ENCODE measurements at places on chromosomes 6 and 20.
A peak's percentile ranks its signal among the peaks of the same experiment; 100 is the strongest.

DNA sequence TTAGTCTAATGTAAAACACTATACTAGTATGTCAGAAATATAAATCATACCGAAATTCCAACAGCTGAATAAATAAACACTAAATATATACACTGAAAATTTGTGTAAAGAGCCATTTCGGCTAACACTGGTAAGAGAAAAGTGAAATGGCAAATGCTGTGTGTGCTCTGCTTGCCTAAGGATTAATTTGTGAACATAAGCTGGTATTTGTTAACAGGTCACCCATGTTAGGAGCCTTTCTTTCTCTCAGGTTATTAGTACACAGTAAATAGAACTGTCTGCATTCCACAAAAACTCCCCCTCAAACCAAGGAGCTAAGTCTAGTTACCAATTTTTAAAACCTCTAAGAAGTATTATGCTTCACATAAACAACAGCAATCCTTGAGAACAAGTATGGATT lies 27.0 kb downstream of the ELOVL5 start:
- no peak for DNase-seq

DNA sequence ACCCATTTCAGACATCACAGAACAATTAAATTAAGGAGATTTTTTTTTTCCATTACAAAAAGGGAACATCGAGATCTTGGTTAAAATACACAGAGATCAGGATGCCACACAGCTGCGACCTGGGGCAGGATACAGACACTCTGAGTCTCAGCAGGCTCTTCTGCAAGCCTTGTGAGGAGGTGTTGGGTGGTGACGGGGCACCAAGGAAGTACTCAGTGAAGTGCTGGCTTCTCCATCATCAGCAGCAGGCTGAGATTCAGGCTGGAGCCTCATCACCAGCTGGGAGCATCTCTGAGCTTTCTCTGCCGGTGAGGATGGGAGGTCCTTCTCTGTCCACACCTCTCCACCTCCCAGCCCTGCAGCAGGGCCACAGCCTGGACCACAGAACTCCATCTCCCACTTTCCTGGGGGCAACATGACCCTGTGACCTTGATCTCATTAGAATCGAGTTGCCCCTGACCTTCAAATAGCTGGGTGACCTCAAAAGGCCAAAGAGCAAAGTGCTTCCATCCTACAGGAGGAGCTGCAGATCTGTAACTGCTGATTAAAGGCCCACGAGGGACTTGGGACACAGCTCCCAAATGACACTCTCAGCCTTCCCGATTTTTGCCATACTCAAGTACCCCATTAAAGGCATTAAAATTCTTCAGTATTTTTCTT lies 16.0 kb downstream of the PMEPA1 start:
- DNase-seq: no peak

DNA sequence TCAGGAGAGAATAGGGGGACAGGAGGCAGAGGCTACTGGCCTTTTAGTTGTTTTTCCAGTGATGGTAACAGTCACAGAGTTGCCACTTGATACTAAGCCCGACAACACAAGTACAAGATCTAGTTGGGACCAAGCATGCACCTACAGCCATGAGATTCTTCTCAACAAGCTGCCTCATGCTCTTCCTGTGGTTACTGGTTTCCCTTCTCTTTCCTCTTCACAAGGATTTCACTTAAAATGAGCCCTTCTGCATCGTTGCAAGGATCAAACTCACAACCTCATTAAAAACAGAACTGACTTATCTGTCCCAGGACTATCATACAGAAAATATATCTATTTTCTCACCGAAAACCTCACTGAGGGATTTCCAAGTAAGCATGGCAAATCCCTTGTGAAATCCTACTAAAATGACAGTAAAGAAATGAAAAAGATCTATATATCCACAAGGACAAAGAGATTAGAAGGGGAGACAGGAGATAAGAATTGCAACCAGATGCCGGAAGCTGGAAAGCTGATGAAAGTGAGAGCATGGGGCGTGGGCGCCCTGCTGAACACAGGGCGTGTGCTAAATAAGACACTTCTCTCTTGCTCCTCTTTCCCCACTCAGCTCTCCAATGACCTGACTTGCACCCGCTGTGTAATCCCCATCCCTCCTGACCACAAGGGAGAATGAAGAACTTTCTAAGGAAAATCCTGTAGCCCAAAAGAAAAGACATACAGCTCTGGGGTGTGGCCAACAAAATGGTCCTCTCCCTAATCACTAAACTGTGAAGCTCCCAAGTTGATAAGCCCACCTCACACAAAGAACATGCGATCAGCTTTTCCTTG lies 13.4 kb downstream of the MTFR2 start:
- DNase-seq: no peak

- DNase-seq: no peak
These were observed 459.6 kb downstream of the FRK start for GRCh38 chr6:115601064-115601463.

- DNase-seq: peak; percentile 95
These were observed at the start of gene RALY for GRCh38 chr20:33993576-33994221. RALY (plus strand) TSS chr20:33993911; CDS start chr20:34072075, 78,164 bp downstream.

DNA sequence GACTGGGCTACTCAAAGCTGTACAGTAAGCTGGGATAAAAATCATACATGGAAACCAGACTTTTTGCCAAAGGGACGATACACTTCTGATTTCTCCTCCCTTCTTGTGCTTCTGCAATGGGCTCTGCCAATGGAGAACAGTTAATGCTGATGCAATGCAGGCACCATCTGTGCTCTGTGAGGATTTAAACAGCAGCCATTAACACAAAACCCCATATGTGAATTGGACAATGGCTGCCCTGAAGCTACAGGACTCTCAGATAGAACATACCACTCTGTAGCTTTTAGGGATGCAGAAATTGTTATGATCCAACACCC lies 71.9 kb downstream of the GJA10 start:
- no peak for DNase-seq

DNA sequence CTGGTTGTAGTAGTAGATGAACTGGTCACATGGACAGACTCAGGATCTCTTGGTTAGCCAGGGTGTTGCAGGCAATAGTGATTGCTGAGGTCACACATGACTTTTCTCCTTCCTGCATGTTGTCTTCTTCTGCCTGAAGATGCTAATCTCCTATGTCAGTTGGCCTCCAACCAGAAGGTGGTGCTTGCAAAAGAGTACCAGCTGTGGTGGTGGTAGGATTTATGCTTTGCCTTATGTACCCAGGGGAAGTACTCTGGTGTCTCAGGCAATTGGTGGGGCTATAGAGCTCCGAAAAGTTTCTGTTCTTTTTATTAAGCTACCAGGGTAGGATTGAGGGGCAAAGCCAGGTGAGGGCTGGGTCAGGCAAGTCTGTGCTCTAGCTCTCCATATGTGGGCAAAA lies 98.5 kb downstream of the CARMIL1 start:
- no peak for DNase-seq

- DNase-seq: no peak
These were observed 94.2 kb downstream of the CDS2 start for GRCh38 chr20:5221061-5221430.

DNA sequence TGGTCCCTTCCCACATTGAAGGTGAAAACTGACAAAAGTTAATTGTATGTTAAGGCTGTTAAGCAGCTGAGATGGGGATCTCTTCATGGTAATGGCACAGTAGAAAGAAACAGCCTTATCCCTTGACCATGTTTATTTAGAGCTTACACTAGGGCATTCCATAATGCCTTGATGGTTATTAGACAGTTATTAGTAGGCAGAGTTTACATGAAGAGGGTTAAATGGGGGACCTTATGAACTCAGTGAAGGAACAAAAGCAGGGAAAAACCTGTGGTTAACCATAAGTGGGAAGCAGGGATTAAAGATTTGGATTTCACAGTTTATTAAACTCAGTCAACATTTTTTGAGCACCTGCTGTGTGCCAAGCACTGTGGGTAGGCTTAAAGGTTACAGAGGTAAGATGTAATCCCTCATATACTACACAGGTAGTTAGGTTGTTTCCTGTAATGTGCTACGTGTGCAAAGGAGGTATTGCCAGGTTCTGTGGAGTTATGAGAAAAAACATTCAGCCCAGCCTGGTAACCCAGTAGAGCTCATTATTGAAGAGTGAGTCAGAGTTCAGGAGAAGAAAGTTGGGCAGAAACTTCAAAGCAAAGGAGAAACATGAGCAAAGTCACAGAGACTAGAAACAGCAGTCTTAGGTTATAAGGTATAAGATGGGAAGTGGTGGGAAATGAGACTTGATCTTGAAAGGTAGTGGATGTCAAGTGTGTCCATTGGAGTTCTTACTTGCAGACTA lies 32.3 kb upstream of the GNRH2 start:
- no peak for DNase-seq

DNA sequence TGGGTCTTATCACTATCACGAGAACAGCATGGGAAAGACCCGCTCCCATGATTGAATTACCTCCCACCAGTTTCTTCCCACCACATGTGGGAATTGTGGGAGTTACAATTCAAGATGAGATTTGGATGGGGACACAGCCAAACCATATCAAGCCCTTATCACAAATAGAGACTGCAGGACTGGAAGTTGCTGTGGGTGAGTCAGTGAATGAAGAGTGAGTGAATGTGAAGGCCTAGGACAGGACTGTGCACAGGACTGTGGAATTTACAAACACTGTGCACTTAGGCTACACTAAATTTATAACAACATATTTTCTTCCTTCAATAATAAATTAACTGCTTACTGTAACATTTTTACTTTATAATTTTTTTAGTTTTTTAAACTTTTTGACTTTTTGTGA lies 30.2 kb upstream of the BCAS1 start:
- no peak for DNase-seq

- no peak for DNase-seq
These were observed 12.8 kb upstream of the MDFI start for GRCh38 chr6:41625442-41625841.

DNA sequence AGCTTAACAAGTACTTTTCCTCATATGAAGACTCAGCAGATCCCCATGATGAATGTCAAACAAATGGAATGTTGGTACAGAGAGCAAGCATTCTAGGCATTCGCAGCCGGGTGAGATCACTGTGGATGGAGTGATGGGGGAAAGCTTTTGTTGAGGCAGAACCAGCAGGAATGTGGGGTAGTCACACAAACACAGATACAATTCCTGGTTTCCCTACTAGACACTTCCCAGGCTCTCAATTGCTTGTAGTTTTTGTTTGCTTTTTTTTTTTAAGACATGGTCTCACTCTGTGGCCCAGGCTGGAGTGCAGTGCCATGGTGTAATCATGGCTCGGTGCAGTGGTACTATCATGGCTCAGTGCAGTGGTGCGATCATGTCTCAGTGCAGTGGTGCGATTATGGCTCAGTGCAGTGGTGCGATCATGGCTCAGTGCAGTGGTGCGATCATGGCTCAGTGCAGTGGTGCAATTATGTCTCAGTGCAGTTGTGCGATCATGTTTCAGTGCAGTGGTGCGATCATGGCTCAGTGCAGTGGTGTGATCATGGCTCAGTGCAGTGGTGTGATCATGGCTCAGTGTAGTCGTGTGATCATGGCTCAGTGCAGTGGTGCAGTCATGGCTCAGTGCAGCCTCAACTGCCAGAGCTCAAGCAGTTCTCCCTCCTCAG lies 15.4 kb upstream of the IER3 start:
- DNase-seq: no peak

GRCh38 chr6:112877134-112878100 lies 530.3 kb downstream of the RFPL4B start:
- no peak for DNase-seq
